ENCODE measurements at places on chromosomes 7 and 10.
A peak's percentile ranks its signal among the peaks of the same experiment; 100 is the strongest.

GRCh38 chr7:116083796-116084195 is 53.2 kb upstream of the TFEC start:
- no peak for DNase-seq

GRCh38 chr7:87234949-87235348 is 15.4 kb upstream of the TMEM243 start:
- DNase-seq = no peak

DNA sequence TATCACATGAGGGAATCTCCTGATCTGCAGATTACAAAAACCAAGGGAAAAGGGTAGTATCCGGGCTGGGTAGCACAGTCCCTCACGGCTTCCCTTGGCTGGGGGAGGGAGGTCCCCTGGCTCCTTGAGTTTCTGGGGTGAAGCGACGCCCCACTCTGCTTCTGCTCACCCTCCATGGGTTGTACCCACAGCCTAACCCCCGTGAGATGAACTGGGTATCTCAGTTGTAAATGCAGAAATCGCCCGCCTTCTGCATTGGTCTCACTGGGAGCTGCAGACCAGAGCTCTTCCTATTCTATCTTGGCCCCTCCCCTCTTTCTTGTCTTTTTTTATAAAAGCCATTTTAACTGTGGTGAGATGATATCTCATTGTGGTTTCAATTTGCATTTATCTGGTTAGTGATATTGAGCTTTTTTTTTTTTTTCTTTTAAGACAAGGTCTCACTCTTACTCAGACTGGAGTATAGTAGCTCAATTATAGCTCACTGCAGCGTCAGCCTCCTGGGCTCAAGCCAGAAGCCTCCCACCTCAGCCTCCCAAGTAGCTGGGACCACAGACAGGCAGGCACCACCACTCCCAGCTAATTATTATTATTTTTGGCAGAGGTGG is 87.8 kb downstream of the ABCC2 start:
- DNase-seq = peak; percentile 57

GRCh38 chr10:47018026-47018735 is 107.0 kb downstream of the PTPN20 start:
- DNase-seq = no peak

DNA sequence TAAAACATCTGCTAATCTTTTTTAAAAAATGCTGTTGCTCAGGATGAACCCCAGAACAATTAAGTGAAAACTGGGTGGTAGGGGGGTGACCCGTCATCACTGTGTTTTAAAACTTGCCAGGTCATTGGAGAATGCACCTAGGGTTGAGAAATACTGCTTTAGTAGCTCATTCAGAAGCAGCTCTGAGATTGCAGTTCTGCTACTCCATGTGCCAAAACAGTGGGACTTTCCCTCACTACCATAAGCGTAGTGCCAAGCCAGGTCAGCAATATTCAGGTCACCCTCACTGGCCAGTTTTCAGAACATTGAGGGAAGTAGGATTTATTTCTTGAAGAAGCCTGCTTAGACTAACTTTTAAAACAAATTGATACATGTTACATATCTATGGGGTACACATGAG is 5.2 kb downstream of the STEAP2 start:
- no peak for DNase-seq

- no peak for DNase-seq
Observed at GRCh38 chr7:131692131-131692960, 135.9 kb upstream of the PODXL start.

DNA sequence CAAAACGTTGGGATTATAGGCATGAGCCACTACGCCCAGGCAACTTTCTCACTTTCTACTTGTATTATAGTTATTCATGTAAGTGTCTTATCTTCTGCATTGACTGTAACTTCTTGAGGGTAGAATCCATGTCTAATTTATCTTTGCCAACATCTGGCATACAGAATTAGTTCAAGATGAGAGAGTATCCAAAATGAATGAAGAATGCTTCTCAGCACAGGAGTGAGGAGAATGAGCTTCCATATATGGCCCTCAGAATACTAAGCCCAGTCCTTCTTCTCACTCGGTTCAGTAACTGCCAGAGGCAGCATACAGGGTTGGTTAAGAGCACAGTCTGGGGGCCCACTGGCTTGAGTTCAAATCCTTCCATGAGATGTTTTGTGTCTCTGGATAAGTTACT is 75.0 kb upstream of the LRRC17 start:
- no peak for DNase-seq

DNA sequence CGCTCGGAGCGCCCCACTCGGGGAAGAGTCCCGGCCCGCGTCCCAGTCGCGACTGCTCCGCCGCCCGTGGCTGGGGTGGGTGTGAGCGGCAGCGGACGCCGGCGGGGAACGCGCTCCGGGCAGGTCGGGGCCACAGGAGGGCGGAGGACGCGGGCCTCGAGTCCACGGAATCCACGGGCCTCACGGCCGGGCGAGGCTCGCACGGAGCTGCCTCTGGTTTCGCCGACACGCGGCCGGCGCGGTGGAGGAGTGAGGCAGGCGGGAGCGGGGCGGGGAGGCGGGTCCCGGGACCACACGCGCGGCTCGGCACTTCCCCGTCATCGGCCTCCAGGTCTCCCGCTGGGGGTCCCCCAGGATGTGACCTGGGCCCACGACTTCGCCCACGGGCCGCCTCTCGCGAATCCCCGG is 533 bp upstream of the NKX6-2 start:
- no peak for DNase-seq

GRCh38 chr7:100467638-100468373 is 3.7 kb upstream of the SPACDR start:
- DNase-seq = no peak

DNA sequence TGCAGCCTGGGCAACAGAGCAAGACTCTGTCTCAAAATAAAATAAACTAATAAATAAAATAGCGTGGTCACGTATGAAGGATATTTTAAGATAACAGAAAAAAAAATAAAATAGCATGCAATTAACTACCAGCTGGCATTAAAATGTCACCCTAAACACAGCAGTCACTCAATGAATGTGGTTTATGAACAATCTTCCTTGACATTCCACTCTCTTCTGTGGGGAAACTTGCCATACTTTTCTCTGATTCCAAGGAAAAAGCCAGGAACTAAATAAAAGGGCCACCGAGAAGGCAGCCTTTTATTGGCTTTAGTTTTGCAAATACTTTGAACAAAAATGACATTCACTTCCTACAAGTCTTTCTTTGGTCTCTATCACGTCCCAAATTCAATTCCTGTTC is 266.6 kb downstream of the PARD3 start:
- no peak for DNase-seq

- DNase-seq = no peak
Observed at GRCh38 chr10:598415-599170, 90.9 kb downstream of the DIP2C start.

- DNase-seq = no peak
Observed at GRCh38 chr7:15303357-15303756, 258.5 kb downstream of the AGMO start.

GRCh38 chr7:143258831-143259230 is 4.4 kb upstream of the GSTK1 start:
- peak; percentile 89 for DNase-seq

DNA sequence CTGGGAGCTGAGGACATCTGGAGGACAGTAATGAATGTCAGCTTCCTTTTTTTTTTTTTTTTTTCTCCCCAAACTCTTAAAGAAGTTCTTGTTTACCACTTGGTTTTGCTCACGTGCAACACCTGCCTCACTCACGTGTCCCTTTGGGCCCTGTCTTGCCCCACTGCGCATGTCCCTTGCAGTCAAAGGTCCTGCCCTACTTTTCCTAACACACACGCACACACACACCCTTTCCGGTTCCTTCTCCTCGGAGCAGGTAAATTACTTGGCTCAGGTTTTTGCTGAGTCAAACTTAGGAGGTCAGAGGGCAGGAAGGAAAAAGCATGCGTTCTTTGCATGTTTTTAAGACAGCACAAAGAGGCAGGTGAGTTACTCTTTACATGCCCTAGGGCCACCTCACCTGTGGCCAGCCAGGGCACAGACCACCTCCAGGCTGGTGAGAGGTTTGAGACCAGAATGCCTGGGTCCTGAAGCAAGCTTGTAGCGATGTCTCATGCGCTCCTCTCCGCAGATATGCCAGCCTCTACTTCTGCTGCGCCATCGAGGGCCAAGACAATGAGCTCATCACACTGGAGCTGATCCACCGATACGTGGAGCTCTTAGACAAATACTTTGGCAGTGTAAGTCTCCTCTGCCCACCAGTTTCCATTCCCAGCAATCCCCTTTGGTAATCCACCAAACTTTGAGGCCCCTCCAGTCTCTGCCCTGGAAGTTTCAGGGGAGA is 2.8 kb downstream of the AP1S1 start:
- DNase-seq = no peak

GRCh38 chr10:27413831-27414348 is 90.2 kb upstream of the RAB18 start:
- no peak for DNase-seq

DNA sequence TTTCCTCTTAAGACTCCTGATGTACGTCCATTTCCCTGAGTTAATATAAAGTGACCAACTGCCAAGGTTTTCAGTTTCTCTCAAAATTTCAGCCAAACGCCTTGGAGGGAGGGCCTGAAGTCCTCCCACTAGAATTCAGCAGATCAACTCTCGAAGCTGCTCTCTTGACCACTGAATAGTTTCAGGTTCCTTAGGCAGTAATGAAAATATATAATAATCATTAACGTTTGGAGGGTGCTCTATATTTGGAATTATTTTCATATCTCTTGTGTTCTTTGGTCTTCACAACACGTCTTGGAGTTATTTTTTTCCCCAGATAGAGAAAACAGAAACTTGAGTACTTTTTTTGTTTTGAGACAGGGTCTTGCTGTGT is 123.6 kb upstream of the SFMBT2 start:
- no peak for DNase-seq

GRCh38 chr10:34177445-34177844 is 637.7 kb downstream of the PARD3 start:
- no peak for DNase-seq

- DNase-seq = no peak
Observed at GRCh38 chr7:139913021-139913844, 84.2 kb downstream of the TBXAS1 start.

GRCh38 chr10:17590969-17591645 is 26.1 kb downstream of the HACD1 start:
- DNase-seq = no peak

DNA sequence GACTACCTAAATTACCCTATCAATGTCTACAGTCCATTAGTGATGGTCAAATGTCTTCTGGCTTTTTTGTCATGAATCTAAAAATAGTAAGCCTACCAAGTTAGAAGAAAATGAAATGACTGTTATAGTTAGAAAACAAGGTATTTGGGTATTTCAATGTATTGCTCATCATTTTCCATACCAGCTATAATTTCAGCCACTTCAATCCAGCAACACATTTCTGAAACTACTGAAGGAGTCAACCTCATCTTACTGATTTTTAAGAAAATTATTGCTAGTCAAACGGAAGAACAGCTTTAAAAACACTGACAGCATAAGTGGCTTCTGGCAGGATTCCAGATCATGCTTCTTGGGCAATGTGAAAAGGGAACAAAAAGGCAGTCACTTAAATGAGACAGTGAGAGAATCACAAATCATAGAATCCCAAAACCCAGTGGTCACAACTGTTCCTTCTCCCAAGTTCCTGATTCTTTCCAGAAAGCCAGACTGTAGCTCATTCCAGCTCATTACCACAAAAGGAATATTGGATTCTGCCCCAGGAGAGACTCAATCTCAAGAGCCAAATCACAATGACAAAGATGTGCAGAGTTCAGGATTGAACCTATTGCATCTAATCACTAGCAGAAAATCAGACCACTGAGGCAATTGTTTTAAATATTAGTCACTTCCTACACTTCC is 61.2 kb upstream of the LRRN3 start:
- no peak for DNase-seq

DNA sequence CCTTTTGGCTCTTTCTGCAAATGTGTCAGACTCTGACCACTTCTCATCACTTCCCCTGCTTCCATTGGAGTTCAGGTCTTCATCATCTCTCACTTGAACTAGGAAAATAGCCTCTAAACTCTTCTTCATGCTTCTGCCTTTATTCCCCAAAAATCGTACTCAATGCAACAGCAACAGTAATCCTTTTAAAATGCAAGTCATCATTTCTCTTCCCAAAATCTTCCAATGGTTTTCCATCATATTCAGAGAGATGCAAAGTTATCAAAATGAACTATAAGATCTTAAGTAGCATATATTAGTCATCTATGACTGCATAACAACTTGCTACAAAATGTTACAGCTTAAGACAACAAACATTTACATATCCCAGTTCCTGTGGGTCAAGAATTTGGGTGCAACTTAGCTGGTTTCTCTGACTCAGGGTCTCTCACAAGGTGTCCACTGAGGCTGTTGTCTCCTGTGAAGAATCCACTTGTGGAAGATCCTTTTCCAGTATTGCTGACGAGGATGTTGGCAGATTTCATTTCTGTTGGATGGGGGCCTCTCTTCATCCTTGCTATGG is 31.0 kb upstream of the ETV1 start:
- DNase-seq = no peak

DNA sequence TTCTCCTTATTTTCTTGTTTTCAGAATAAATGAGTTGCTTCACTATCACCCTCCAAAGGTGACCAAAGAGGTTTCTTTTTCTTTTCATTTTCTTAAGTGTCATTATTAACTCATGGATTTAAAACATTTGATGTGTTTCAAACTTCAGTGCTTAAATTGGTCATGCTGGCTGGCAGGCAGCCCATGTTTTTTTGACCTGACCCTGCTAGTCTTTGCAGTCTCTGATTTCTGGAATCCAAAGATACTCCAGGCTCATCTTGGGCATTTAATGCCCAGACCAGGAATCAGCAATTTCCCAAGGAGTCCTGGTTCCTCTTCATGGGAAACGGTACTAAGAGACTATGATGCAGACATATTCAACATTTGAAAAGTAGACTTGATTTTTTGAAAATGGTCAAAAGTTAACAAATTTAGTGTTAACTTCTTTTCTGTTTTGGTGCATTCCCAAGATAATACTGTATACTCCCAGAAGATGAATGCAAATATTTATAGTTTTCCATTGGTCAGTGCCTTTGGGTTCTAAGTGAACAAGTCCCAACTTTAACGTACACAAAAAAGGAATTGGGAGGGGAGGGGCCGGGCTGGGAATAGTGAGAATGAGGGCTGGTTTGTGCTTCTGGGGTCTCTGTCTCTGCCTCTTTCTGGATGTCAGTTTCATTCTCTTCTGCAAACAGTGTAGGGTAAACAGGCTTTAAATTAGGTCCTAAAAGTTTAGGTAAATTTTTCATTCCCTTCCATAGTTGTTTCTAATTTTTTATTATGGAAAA is 19.8 kb downstream of the NUB1 start:
- no peak for DNase-seq

DNA sequence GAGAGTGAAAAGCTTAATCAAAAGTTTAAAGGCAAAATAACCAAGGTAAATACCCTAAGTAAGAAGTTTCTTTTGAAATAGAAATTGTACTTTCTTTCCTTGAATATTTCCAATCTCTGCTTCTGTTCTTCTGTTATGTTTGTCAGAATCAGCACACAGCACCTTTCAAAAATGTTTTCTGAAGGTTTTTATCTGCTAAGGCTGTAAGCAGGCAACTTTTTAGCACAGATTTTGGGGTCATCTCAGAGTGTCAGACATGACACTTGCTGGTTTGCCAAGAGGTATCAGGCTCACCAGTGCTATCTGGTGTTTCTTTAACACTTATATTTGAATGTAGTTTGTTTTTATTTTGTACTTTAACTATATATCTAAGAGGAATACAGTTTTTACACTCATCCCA is 94.2 kb downstream of the CDK6 start:
- DNase-seq = no peak

Data from T-helper 2 cell (primary cell).